ENCODE measurements at places on chromosomes 2 and 18.

DNA sequence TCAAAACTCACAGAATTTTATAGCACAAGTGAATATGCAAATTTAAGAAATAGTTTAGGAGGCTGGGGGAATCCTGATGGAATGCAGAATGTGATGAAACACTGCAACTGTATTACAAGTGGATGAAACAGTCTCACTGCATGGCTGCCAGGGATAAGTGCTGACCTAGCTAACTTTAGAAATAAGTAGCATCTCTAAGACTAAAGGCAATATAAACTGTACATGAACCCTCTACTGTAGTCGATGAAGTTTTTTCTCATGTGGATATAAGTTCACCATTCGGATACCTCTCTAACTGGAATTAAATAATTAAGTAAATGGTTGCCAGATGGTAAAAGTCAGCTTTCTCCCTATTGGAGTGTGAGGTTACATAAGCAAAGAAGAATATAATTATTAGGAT is 777.8 kb upstream of the RAB6C start:
- no peak for DNase-seq

DNA sequence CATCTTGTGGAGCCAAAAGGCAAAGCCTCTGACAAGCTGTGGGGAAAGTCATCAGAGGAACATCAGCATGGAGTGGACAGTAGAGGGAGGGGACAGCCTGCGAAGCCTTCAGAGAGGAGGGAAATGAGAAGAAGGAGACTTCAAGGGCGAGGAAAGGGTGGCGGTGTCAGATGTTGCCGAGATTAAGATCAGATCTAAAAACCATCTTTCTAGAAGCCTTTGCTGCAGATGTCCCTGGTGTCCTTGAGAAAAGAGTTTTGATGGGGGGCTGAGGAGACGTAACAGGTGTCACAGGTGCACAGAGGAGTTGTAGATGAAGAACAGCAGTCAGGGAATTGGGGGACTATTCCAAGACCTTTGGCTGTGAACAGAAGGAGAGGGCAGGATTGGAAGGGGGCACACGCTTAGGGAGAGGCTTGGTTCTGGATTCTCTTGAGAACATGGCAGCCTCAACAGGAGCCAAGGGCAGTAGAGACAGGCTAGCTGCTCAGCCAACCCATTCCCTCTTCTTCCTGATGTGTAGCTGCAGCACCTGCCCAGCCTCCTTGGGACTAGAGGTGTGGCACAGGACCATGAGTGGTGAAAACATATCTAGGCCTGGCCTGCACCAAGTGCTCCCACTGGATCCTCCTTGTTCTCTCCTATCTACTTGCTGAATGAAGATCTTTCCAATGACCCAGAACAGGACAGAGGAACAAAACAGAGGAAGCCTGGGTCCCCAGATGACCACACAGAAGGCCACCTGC is 22.7 kb upstream of the NCL start:
- no peak for DNase-seq

- DNase-seq = no peak
Observed at GRCh38 chr2:103448495-103448894, 686.7 kb downstream of the TMEM182 start.

GRCh38 chr2:59713577-59713976 is 839.9 kb downstream of the BCL11A start:
- DNase-seq = no peak

DNA sequence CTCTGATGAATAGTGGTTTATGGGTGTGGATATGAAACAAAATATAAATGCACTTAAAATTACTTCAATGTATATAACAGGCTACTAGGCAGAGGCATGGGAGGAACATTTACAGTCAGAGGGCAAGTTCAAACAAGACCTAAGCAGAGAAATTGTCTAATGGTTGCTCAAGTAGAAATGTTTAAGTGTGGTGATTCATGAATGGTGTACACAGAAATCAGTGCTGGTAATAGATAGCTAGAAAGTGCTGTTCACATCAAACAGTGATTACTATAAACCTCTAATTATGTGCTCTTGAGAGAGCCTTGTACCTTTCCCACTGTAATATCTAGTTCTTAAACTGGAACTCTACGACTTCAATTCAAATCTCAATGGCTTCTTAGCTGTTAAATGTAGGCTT is 485.1 kb downstream of the NRXN1 start:
- no peak for DNase-seq

GRCh38 chr18:62464266-62464665 is 58.6 kb upstream of the ZCCHC2 start:
- DNase-seq = no peak

GRCh38 chr2:83823229-83823628 is 635.9 kb downstream of the SUCLG1 start:
- no peak for DNase-seq

- no peak for DNase-seq
Observed at GRCh38 chr2:217790681-217791392, 212.0 kb downstream of the TNS1 start.

- no peak for DNase-seq
Observed at GRCh38 chr18:5558851-5559250, 15.1 kb upstream of the EPB41L3 start.

- DNase-seq = no peak
Observed at GRCh38 chr2:173077506-173078177, 2.0 kb downstream of the MAP3K20 start.

DNA sequence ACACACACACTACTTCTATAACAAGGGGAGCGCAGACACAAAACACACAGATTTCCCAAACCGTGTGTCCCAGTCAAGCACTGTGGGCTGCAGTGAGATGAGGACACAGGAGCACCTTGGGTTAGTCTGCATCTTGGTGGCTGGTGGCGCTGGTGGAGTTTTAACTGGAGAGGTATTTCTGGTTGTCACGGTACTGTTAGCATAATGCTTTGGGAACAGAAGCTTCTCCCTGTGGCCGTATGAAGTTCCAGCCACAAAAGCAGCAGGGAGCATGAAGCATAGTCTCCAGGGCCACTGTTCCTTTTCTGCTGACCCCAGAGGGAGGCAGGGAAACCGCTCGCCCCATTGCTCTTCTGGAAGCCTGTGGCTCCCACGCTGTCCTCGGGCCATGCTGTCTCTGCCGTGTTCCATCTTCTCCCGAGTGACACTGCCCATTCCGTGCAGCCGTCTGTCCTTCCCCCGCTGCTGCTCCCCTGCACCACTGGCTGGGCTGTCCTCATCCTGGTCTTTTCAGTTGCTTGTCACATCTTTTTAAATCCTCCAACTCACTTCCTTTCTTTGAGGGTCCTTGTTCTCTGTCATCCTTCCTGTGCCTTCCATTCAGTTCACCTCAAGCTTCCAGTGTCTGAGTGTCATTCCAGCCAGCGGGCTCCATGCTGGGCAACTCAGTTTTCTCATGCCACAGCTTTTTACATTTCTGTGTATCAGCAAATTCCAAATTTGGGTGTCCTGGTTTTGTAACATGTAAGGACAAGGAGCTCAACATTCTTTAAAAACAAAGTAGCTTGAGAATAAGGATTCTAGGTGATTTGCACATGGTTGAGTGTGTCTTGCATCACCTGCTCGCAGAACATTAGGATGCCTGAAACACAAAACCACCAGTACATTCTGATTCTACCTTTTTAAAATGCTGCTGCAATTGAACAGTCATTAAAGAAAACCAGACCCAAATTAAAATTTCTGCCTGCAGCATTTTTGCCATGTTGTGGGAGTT is 125.0 kb downstream of the MTCL1 start:
- DNase-seq = no peak

DNA sequence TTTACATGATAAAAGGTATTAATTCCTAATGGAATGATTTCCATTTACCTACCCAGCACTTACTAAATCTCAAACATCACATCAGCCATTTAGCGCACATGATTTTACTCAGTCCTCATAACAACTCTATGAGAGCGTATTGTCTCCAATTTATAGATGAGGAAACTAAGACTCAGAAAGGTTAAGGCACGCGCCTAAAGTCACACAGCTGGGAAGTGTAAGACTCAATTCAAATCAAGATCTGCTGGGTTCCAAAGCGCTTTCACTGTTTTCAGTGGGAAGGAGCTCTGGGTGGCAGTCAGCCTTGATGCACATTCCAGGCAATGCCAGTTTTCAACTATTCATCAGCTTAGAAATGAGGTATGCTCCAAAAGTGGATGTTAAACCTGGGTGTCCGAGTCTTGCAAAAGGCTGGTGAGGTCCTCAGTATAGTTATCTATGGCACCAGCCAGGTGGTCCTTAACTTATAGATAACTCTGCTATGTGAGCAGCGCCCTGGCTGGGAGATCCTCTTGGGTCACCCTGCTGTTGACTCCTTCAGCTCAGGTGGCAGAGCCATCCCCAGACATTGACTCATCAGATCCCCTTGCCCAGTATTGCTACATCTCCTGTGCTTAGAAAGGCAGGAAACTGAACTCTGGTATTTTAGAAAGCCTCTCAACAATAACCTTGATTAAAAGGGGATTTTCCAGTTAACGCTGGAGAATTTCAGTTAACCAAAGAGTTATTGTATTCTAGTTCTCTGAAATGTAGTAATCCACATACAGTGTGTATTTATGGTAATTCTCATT is 47.1 kb downstream of the SLC4A1AP start:
- no peak for DNase-seq

DNA sequence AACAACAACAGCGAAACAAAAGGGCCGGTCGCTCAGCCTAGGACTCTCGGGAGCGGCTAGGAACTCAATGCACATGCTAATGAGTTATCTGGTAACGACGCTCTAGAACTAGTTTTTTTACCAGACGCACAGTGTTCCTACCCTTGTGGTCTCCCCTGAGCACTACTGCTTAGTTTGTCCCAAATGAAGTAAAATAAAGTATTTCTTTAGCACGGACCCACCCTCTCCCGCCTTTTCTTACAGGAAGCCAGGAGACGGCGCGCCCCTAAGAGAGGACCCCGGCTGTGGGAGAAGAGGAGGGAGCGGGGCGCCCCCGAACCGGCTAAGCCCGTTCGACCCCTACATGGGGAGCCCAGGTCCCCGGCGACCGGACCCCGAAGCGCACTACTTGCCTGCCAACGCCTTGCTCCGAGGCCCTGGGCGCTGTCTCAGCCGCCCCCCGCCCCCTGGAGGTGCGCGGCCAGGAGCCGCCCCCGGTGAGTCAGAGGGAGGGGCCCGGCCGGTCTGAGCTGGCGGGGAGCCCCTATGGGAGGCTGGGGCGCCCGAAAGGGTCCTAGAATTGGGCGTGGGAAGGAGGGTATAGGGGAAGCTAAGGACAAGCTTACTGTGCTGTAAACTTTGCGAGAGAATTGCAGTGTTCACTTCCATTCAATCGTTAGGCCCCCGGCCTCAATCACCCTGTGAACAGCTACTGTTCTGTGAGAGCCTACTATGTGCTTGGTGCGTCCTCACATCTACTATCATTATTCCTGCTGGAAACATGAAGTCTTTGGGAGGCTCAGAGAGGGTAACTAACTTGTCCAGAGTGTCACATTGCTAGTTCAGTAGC is 3.6 kb upstream of the CAPG start:
- peak; percentile 52 for DNase-seq

- DNase-seq = no peak
Observed at GRCh38 chr18:56443166-56443907, 195.1 kb downstream of the TXNL1 start.

- DNase-seq = no peak
Observed at GRCh38 chr2:211093743-211094303, 537.4 kb downstream of the CPS1 start.

DNA sequence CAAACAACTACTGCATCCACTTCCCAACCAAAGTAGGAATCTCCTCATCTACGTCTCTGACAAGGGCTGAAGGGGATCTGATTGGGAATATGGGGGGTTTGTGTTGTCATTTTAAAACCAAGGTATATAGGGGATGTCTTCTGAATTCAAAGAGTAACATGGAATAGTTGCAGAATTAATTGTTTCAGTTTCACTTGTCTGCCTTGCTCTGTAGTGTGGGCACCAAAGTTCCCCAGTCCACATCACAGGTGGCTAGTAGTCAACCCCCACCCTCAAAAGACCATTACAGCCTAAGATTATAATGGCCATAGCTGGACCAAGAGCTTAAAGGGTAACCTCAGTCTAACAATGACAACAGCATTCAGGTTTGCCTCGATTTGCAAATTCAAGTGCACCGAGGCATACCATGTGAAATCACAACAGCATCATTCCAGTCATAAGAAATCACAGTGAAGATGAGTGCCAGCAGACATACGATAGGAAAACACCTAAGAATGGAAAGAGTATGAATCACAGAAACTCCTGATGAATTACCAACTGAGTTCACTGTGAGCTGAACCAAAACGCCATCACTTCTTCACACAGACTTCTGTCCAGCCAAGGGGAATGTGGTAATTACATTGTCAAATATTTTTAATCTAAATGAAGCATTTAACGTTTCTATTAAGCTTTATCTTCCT is 52.4 kb downstream of the MYO5B start:
- no peak for DNase-seq

- DNase-seq = no peak
Observed at GRCh38 chr2:241772063-241772499, 4.5 kb upstream of the GAL3ST2 start.

GRCh38 chr2:207640661-207641060 is 15.5 kb upstream of the METTL21A start:
- DNase-seq = no peak

GRCh38 chr2:55772109-55772980 is 78.7 kb upstream of the PNPT1 start:
- DNase-seq = no peak

GRCh38 chr18:37935086-37935485 is 369.5 kb upstream of the CELF4 start:
- no peak for DNase-seq

DNA sequence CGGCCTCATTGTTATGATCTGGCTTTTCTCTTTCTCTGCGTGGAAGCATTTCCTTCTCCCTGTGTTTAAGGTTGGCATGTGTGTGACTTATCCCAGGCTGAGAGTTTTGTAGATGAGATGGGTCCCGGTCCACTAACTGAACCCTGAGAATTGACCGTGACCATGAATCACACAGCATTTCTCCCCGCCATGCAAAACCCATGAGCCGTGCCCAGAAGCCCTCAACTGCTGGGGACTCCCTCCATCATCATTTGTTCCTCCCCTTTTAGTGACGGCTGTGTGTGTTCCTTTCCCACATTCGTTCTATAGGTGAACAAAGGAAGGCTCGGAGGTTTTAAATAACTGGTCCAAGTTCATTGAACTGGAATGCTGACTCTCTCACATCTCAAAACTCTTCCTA is 30.1 kb upstream of the TXNDC2 start:
- no peak for DNase-seq

GRCh38 chr18:42745171-42745570 is 370.3 kb downstream of the RIT2 start:
- DNase-seq = no peak

GRCh38 chr2:127641846-127642507 is 4.0 kb upstream of the GPR17 start:
- DNase-seq = no peak

DNA sequence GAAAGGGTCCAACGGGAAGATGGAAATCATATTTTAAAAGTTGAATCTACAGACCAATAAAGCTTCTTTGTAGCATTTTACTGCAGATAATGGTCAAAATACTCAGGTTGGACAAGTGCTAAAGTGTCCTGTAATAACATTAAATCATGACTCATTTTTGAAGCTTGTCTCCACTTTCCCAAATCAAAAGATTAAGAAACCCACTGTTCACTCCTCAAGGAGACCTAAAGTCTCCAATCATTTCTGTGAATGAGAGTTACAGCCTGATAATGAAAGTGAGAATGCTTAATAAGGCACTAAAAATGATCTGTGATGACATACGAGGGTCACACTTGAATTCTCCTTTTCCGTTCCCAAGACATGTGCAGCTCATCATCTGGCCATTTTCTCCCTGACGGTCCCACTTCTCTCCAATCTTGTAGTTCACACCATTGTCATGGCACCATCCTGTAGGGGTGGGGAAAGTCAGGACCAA is 53.4 kb downstream of the ATIC start:
- no peak for DNase-seq

GRCh38 chr2:236164201-236164924 is 3.8 kb downstream of the GBX2 start:
- DNase-seq = no peak

Data from stimulated activated CD8-positive, alpha-beta memory T cell treated with anti-CD3 and anti-CD28 coated beads, Interleukin-15, amount 100 ng/mL, for 48 hours (primary cell).